ENCODE measurements at places on chromosomes 7 and 10. TPM values are rescaled to one million over a fixed set of nuclear protein-coding genes. Genes with fewer than 3 reads are reported as not detected.

- H3K4me3 ChIP-seq, result no peak overlapping the region
- no peaks in the 10 kb centered on the region for H3K36me3 ChIP-seq
- no peak overlapping the region for H3K27ac ChIP-seq
- no peaks in the 10 kb centered on the region for H3K27me3 ChIP-seq
- DNase-seq, result no peak
These were observed 749.1 kb upstream of the SORCS1 start for GRCh38 chr10:107913317-107914294.

- no peak for DNase-seq
- no peak overlapping the region for H3K4me3 ChIP-seq
- no peak overlapping the region for H3K27ac ChIP-seq
- H3K27me3 ChIP-seq, result no peaks in the 10 kb centered on the region
- no peaks in the 10 kb centered on the region for H3K36me3 ChIP-seq
These were observed 386.6 kb downstream of the SH2D4B start for GRCh38 chr10:80924063-80924952.

GRCh38 chr10:52004342-52004949, 305.1 kb upstream of the CSTF2T start:
- no peaks in the 10 kb centered on the region for H3K4me1 ChIP-seq
- peak; percentile 1 for DNase-seq
- H3K27ac ChIP-seq, result no peak overlapping the region
- no peak overlapping the region for H3K4me3 ChIP-seq
- H3K36me3 ChIP-seq, result no peaks in the 10 kb centered on the region
- no peaks in the 10 kb centered on the region for H3K27me3 ChIP-seq

DNA sequence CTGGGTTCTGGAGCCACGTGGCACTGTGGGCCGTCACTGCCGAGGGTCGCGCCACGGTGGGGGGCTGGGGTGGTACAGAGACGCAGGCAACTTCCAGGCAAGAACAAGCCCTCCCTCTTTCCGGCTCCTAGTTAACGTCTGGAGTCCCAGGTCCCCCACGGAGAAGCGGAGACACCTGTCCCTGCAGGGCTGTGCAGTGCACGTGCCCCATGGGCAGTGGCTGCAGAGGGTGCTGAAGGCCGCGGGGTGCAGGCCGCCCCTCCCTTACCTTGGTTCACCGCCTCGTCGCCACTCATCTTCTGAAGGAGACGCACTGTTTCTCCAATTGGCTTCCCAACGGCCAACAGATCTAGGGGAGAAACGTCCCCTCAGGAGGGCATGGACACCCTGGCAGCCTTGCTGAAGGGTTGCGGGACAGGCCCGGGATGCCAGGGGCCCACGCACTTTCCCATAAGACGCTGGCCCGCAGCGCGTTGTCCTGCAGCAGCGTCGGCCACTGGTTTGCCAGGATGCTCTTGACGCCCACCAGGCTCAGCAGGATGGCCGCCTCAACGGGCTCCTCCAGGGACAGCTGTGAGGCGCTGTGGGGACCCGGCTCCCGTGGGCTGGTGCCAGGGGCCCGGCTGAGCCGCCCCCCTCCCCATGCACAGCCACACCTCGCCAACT, 24.3 kb upstream of the NKX6-2 start:
- H3K27ac ChIP-seq, result no peak overlapping the region
- peaks cover 2% of the 10 kb centered on the region for H3K27me3 ChIP-seq

- H3K36me3 ChIP-seq, result no peaks in the 10 kb centered on the region
- no peak overlapping the region for H3K27ac ChIP-seq
- H3K4me3 ChIP-seq, result peak overlapping the region; percentile 36
- peaks cover 64% of the 10 kb centered on the region for H3K4me1 ChIP-seq
These were observed 3.4 kb upstream of the GAL3ST4 start for GRCh38 chr7:100171840-100172239.

DNA sequence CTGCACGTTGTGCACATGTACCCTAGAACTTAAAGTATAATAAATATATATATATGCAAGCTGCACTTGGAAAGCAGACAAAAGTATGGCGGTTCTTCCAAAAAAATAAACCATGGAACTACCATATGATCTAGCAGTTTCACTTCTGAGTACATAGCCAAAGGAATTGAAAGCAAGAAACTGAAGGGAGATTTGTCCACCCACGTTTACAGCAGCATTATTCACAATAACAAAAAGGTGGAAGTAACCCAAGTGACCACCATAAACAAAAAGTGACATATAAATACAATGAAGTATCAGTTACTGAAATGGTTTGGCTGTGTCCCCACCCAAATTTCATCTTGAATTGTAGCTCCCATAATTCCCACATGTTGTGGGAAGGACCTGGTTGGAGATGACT, 525.3 kb upstream of the CELF2 start:
- no peak overlapping the region for H3K4me3 ChIP-seq
- no peak for DNase-seq
- no peak overlapping the region for H3K27ac ChIP-seq
- H3K27me3 ChIP-seq, result no peaks in the 10 kb centered on the region

- H3K36me3 ChIP-seq, result no peaks in the 10 kb centered on the region
- DNase-seq, result no peak
- no peaks in the 10 kb centered on the region for H3K27me3 ChIP-seq
- H3K4me1 ChIP-seq, result peaks cover 84% of the 10 kb centered on the region
These were observed 105.1 kb upstream of the ANLN start for GRCh38 chr7:36284456-36285090.

DNA sequence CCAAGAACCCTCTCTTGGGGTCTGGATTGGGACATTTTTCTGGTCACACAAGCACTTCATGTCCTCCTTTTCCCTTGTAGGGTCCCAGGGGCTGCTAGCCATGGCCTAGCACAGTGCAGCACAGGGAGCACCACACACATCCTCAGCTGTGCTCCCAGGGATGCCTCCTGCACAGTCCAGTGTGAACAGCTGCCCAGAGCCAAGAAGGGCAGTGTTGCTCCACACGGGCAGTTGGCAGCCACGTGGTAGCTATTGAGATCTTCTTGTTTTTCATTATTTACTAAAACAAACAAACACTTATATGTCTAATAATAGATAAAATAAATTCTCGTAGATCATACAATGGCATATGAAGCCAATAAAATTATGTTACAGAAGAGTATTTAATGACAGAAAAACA, 13.9 kb upstream of the LANCL2 start:
- H3K36me3 ChIP-seq, result no peaks in the 10 kb centered on the region
- no peaks in the 10 kb centered on the region for H3K4me1 ChIP-seq
- DNase-seq, result no peak
- no peaks in the 10 kb centered on the region for H3K27me3 ChIP-seq
- H3K27ac ChIP-seq, result no peak overlapping the region

- peaks cover 4% of the 10 kb centered on the region for H3K36me3 ChIP-seq
- DNase-seq, result peak; percentile 86
- peaks cover 68% of the 10 kb centered on the region for H3K4me1 ChIP-seq
- H3K4me3 ChIP-seq, result peak within 1 kb of the TSS; percentile 79
- peak within 1 kb of the TSS; percentile 95 for H3K27ac ChIP-seq
These were observed at the start of gene ORAI2 for GRCh38 chr7:102433219-102434038. TSS of gene ORAI2 (plus strand) at chr7:102433575. CDS start at chr7:102438957, 5,382 bp downstream.

DNA sequence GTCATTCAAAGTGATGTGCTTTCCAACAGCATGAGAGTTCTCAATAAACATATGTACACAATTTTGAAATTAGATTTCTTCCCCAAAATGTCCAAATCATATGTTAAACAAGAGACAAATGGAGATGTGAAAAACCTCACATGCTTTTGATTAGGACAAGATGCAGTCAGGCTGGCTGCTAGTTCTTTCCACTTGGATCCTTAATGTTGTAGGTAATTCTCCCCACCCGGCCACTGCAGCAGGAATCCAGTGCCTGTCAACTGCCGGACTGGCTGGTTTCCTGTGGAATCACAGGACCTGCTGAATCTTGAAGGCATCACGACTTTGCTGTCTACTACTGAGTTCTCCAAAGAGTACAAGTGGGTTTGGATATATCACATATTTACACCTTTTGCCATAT, 138.6 kb upstream of the AKR1E2 start:
- peaks cover 3% of the 10 kb centered on the region for H3K27me3 ChIP-seq
- no peak for DNase-seq
- H3K27ac ChIP-seq, result no peak overlapping the region
- H3K4me3 ChIP-seq, result no peak overlapping the region
- no peaks in the 10 kb centered on the region for H3K36me3 ChIP-seq
- no peaks in the 10 kb centered on the region for H3K4me1 ChIP-seq

DNA sequence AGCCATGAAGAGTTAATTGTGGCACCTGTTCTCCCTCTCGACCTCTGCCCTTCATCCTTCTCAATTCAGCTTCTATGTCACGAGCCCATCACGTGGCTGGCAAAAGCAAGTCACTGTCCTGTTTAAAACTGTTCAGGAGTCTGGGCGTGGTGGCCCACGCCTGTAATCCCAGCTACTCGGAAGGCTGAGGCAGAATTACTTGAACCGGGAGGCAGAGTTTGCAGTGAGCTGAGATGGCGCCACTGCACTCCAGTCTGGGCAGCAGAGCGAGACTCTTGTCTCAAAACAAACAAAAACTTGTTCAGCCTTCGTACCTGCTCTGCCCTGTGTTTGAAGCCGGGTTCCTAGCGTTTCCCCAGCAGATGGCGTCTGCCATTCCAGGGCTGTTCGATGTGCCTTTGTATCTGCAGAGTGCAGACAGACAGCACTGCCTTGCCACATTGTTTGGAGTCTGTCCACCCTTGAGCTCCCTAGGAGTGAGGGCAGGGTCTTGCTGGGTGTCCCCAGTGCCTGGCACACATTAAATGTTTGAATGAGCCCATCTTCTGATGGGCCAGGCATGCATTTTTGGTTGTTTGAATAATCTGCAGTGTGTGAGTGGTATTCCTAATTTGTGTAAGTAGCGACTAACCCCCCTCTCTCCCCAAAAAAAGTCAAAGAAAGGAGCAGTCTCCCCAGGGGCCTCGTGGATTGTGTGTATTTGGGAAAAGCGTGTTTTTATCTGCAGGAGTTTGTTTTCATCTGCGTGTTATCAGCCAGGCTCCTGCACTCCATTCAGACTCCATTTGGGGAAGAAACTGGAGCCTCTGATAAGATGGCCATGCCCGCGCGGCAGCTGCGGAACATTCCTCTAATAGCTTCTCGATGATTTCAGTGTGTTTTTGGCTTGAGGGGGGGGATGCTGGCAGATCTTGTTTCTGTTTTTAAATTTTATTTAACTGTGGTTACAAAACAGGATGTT, 61.2 kb downstream of the DNAJB6 start:
- peaks cover 45% of the 10 kb centered on the region for H3K36me3 ChIP-seq
- no peak overlapping the region for H3K4me3 ChIP-seq
- DNase-seq, result no peak
- peaks cover 11% of the 10 kb centered on the region for H3K4me1 ChIP-seq

GRCh38 chr10:78923647-78924318, 145.0 kb upstream of the ZMIZ1 start:
- no peak overlapping the region for H3K4me3 ChIP-seq
- no peak for DNase-seq
- H3K4me1 ChIP-seq, result no peaks in the 10 kb centered on the region
- H3K36me3 ChIP-seq, result no peaks in the 10 kb centered on the region

DNA sequence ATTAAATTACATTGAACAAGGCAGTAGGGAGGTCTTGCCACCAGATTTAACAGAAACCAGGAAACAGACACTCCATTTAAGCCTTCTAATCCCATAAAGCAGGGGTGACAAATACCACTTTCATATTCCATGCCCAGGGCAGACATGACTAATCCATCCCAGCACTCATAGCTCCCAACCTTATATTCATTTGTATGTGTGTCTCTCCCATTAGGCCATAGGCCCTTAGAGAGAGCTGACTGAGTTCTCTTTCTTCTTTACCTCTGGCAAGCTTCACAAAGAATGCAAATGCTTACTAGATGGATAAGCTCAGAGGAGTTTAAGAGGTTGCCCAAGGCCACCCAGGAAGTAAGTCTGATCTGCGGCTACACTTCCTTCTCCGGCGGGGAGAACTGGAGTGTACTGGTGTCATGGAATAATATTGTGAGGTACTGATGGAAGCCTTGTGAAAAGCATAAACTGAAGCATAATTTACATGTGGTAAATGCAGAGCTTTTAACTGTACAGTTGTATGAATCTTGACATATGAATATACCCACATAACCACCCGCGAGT, 239.7 kb upstream of the HABP2 start:
- no peak for DNase-seq
- H3K4me3 ChIP-seq, result no peak overlapping the region
- H3K4me1 ChIP-seq, result no peaks in the 10 kb centered on the region
- H3K27ac ChIP-seq, result no peak overlapping the region
- no peaks in the 10 kb centered on the region for H3K27me3 ChIP-seq

- no peaks in the 10 kb centered on the region for H3K27me3 ChIP-seq
- no peaks in the 10 kb centered on the region for H3K4me1 ChIP-seq
- no peaks in the 10 kb centered on the region for H3K36me3 ChIP-seq
- H3K4me3 ChIP-seq, result no peak overlapping the region
- DNase-seq, result no peak
These were observed 40.1 kb upstream of the XPNPEP1 start for GRCh38 chr10:109963439-109963838.

- no peaks in the 10 kb centered on the region for H3K36me3 ChIP-seq
- H3K27ac ChIP-seq, result no peak overlapping the region
These were observed 349.3 kb upstream of the SEMA3D start for GRCh38 chr7:85535974-85536729.

DEPP1 gene
- not detected for total RNA-seq

TMEM225B gene
- total RNA-seq, result 1.0 TPM

TLL2 gene
- total RNA-seq, result not detected

LLCFC1 gene
- not detected for total RNA-seq

TES gene
- total RNA-seq, result 120 TPM

ASAH2 gene
- 1.1 TPM for total RNA-seq

FAM171A1 gene
- total RNA-seq, result 2.6 TPM

RAMP3 gene
- not detected for total RNA-seq

AOAH gene
- total RNA-seq, result 30.3 TPM

SPDYE11 gene
- total RNA-seq, result not detected
